ENCODE measurements at places on chromosomes 7 and 10.

DNA sequence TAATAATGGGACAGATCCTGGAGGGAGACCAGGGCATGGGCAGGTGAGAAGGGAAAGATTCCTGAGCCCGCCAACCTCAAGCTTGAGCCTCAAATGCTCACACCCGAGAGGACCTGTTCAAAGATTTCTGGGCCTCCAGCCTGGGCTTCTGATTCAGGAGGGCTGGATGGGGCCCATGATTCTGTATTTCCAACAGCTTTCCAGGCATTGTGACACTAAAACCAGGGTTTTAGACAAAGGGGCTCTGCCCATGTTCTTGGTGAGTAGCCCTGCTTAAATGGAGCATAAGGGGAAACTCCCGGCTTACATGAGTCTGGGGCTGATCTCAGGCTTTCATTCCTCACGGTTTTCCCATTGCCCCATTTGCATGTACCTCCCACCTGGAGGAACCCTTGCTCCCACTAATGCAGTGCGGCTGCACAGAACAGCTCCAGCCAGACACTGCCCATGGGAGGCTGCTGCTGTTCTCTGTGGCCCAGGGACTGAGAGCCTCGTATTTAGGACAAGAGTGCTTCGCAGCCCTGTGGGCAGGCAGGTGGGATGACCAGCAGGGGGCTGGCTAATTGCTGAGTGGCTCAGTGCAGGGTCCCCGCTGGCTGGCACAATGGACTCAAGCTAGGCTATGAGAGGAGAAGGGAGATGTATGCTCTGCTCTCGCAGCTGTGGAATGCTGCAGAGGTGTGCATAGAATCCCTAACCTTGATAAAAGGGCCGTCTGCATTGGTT lies 135.3 kb upstream of the COBL start:
- no peak for DNase-seq

- DNase-seq, result no peak
These were observed 493.4 kb downstream of the SEMA3D start for GRCh38 chr7:84693483-84693882.

GRCh38 chr10:104622598-104623209 lies 18.4 kb upstream of the SORCS3 start:
- DNase-seq, result no peak

DNA sequence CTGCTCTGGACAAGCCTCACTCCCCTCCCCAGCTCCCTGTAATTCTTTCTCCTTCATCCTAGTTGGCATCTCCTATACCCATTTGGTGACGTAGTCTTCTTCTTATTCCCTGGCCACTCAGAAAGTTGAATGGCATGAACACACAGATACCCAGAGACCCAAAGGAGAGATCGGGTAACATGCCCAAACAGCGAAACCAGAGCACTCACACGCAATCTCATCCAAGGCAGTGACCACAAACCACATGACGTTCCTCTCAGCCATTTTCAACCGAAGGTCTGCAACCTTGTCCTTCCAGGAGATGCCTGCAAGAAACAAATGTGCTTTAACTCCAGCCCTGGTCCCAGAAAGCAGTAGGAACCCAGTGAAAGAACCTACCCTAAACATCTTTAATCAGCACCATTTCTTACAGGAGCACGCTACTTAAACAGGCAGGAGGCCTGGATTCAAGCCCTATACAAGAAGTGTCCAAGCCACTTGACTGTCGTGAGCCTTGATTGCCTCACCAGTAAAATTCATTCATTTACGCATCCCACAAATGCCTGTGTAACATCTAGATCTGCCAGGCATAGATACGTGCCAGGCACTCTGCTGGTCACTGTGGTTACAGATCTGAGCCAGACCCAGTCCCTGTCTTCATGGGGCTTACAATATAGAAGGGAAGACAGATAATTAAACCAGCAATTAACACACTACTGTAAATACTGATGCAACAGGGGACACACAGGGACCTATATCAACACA lies 37.1 kb downstream of the XPNPEP1 start:
- DNase-seq, result no peak

DNA sequence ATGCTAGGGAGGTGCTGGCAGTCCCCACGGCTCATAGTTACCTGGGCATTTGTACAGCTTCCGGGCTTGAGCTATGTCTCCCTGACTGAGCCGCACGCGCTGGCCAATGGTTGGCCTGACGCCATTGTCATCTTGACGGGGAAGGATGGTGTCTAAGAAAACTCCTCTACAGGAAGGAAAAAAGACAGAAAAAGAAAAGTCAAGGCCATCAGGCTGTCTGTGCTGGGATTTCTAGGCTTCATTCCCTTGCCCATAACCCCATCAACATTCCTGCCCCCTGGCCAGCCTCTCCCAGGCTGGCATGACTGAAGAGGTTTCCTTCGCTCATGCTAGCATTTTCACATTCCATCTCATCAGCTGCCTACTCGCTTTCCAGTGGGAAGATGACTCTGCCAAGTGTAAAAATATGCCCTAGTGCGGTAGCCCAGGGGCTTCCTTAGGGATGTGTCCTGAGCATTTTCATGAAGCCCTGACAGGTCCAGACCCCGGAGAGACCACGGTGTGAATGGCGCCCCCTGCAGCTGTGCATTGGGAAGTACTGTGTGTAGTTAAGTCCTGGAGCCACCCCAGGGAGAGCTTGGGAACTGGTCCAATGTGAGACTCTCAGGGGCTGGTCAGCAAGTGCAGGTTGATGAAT lies 54.5 kb upstream of the OPALIN start:
- DNase-seq, result no peak

All from hematopoietic multipotent progenitor cell (in vitro differentiated cells).